Stimulated activated CD8-positive, alpha-beta memory T cell treated with anti-CD3 and anti-CD28 coated beads, Interleukin-15, amount 100 ng/mL, for 24 hours (primary cell): ENCODE measurements at places on chromosomes 2 and 18.

DNA sequence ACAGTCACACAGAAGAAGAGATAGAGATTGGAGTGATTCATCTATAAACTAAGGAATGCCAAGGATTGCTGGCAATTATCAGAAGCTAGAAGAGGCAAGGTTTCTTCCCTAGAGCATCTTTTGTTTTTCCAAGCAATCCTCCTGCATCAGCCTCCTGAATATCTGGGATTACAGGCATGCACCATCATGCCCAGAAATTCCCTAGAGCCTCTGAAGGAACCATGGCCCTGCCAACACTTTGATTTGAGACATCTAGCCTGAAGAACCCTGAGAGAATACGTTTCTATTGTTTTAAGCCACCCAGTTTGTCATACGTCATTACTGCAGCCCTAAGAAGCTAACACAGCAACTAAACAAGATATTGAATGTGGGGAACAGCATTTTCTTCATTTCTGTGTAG, 525.0 kb downstream of the ERBB4 start:
- no peak for DNase-seq

- no peak for DNase-seq
These were observed 211.4 kb upstream of the SALL3 start for GRCh38 chr18:78768221-78768620.

DNA sequence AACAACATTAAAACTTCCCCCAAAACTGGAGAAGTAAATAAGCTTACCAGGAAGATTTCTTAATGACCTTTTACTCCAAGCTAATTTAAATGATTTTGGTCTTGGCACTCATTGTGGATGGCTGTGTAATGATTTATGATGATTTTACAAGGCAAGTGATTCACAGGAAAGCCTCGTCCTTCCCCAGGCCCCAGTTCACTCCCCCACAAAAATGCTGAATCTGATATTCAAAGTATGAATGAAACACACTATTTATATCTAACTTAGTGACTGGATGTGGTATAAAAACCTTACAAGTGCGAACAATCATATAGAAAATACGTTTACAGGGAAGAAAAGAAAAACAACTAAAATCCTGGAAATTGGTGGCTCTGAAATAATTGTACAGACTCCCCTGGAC, 49.8 kb downstream of the ZNF516 start:
- no peak for DNase-seq

DNA sequence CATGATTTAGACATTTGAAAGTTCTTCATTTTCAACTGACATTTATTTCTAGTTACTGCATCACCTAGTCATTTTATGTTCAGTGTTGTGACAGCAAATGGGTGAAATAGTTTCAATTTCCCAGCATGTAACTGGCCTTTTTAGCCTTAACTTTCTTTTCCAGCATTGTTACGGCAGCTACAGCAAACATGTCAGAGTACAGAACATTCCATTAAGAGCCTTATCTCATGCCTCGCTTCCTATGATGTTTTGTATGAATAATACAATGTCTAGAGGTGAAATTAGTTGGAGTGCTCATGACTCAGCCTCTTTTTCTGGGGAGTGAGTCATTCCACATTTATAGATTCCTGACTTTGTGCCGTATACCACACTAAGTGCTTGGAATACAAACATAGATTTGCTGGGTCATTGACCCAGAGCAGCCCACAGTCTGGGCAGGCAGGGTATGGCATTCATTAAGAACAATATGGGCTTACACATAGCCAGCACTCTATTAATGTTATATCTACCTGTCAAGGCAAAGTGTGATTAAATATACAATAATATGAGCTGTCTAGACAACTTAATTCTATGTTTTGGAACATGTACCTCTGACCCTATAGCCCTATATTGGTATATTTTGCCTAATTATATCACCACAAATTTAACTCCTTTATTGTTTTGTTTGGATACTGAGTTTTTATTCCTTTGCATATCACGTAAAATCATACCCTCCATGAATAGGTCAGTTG, 72.2 kb downstream of the MAP2 start:
- no peak for DNase-seq

DNA sequence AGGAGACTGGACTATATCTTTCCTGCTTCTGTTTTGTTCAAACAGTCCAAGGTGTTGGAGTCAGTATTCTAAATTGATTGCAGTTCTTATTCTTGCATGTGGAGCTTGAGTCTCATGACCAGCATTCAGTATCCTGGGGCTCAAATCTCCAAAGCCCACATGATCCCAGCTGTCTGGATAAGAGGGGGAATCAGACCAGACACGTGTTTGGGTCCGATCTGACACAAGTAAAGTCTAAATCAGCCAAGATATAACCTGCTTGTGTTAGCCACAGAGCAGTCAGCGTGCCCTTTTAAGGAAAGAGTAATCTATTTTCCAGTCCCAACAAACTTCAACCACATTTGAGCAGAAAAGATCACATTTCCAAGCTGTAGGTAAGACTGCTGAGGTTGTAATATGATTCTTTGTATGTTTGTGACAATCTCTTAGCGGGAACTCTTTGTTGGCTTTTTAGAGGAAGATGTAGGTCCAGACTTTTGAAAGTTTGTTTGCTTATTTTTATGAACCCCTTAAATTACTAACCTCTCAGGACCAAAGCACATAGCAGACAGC, 334.6 kb downstream of the SLC4A3 start:
- no peak for DNase-seq

- no peak for DNase-seq
These were observed 16.3 kb upstream of the GPR39 start for GRCh38 chr2:132400169-132400900.

DNA sequence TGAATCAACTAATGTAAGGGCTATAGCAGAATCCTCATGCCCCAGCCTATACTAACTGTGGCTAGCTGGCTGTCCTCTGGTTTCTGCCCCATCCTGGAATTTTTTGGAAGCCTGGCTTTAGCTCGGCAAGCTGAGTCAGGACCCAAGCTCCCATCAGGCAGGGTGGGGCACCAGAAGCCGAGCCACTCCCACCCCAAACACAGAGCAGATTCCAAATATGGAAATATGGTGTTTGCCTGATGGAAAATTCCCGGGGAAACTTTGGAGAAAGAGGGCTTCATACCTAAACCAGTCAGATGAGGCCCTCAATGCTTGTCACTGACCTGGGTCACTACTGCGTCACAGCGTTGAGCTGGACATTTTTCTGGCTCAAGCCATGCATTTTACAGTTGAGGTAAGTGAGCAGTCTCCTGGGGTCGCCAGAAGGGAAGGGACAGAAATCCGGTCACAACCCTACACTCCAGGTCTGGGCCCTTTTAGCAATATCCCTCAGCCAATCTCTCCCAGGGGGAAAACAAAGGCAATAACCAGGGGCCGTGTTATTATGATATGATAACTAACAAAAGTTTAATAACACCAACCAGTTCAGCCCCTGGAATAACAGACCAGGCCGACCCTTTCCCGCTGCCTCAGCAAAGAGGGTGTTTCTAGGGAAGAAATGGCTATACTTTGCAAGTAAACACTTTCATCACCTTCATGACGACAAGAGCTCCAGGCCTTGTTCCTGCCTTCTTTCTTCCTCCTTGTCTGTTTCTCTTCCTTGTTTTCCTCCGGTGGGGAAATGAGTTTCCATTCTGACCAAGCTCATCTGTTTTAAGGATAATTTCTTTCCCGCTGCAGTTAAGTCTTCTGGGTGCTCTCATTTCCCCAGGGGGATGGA, 37.7 kb downstream of the PSD4 start:
- DNase-seq, result no peak

- DNase-seq, result no peak
These were observed 8.1 kb downstream of the GMCL1 start for GRCh38 chr2:69837533-69837932.
